Activated CD8-positive, alpha-beta memory T cell treated with anti-CD3 and anti-CD28 coated beads for 24 hours (primary cell): ENCODE measurements at places on chromosomes 5 and 9.

DNA sequence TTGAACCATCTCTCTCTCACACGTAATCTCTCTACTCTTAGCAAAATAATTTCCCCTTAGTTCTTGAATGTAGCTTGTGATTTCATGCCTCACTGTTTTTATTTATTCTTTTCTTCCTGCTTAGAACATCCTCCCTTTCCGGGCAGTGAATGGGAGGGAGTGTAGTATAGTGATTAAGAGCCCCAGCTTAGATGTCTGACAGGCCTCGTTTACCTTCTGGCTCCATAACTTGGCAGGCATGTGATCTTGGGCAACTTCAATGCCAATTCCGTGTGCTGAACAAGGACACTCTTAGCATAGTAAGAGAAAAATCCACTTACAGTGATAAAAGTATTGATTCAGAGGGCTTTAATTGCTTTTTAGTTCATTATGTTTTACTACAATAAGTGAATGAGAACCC lies 96.3 kb upstream of the TNPO1 start:
- DNase-seq, result no peak

- DNase-seq, result no peak
Measured at GRCh38 chr9:78386773-78387172, 89.8 kb downstream of the PSAT1 start.

- DNase-seq, result no peak
Measured at GRCh38 chr5:111129938-111130337, 37.8 kb downstream of the WDR36 start.

DNA sequence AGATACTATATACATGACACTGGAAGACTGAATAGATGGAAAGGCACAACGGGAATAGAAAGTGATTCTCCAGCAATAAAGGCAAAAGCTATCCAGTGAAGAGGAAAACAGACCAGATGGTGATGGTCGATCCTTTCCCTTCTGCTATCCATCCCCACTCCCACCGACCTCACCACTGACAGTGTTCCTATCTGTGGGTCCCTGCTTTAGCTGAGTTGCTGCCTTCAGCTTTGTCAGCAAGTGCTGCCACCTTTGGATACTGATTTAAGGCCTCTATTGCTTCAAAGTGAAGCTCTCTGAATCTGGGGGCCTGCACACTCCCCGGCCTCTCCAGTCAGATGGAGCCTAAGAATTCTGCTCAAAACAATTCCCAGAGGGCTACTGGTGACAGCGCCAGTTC lies 32.3 kb downstream of the EPB41L4A start:
- DNase-seq, result no peak

DNA sequence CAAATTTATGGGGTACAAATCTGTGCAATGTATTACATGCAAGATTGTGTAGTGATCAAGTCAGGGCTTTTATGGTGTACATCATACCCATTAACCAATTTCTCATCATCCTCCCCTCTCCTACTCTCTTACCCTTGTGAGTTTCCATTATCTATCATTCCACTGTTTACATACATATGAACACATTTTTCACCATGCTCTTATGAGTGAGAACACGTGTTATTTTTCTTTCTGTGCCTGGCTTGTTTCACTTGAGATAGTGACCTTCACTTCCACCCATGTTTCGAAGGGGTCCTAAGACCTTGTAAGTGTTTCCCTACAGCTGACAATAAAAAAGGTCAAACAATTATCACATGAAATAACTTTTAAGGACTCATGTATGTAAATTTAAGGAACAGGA lies 281.7 kb upstream of the CD180 start:
- no peak for DNase-seq

- no peak for DNase-seq
Measured at GRCh38 chr9:97572892-97573365, 60.2 kb downstream of the TSTD2 start.

- DNase-seq, result no peak
Measured at GRCh38 chr5:140633021-140633471, at the start of gene CD14. Gene CD14 (minus strand): TSS chr5:140633175. CDS start chr5:140633071, 104 bp downstream.

GRCh38 chr5:161707382-161707781 lies 21.9 kb downstream of the GABRA6 start:
- no peak for DNase-seq

- no peak for DNase-seq
Measured at GRCh38 chr5:68343421-68343826, 127.9 kb downstream of the PIK3R1 start.

DNA sequence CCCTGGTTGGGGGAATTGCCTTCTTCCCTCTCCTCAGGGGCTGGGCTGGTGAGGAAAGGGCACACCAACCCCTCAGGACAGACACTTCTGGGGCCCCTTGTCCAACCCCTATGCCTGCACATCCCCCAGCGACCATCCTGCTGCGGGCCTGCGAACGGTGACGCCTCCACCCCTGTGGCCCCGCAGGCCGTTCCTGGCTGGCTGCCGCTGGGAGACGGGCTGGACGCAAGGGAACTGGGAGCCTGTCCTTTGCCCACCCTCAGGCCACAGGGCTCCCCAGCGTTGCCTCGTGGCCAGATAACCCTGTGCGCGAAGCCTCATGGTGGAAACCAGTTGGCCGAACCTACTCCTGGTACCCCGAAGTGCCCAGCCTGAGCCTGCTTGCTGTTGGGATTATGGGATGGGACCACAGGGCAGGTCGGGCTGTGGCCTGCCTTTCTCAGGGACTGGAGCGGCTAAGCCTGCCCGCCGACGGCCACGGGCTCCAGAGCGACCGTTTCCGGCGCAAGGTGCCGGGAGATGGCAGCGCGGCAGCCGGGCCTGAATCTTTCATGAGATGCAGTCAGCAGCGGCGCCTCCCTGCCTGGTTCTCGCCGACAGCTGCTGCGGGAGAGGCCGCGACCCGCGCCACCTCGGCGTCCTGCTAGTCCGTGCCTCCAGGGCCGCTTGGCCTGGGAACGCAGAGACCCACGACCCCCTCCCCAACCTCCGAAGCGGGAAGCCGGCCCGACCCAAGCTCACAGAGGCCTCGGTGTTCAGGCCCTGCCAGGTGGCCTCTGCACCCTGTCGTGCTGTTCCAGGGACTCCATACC lies 6.5 kb upstream of the PITX1 start:
- DNase-seq, result no peak

- DNase-seq, result no peak
Measured at GRCh38 chr5:17426104-17426749, 71.8 kb upstream of the TAF11L2 start.

- DNase-seq, result no peak
Measured at GRCh38 chr9:18472841-18473251, 1.1 kb upstream of the ADAMTSL1 start.
